ENCODE measurements at places on chromosomes 4 and X.

DNA sequence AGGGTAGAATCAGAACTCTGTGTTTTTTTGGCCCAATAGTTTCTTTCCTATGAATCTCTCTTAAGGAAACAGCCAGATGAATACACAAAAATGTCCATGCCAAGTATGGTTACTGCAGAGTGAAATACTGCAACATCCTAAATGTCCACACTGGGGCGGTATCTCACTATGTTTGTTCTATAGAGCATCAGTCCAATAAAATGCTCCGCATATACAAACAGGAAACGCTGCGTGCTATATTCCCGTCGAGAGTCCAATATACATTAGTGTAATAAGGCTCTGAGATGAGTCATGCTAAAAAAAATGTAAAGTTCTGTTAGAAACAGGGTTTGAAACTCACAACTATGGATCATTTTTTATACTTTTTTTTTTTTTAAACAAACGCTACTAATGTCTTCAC is 72.9 kb upstream of the ENOX2 start:
- DNase-seq = no peak

DNA sequence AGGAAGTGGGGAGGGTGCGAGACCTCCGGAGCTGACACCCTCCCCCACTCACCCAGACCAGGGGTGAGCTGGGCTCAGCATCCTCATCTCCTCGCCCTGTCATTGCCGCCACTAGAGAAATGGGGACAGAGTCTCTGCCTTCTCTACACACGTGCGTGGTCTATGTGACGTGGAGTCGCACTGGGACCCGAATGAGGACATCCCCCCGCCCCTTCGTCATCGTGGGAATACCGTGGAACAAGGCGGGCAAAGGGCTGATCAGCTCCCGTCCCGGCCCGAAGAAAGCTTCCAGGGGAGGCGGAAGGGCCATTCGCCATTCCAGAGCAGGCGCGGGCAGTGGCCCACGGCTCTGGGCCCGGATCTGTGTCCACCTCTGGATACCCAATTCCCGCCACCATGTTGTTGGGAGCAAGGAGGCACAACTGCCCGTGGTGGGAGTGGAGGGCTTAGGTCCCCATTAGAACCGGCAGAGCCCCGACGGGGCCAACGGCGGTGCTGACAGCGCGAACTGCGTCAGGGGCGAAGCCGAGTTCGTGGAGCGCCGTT is 12.0 kb downstream of the HMX1 start:
- DNase-seq = no peak

DNA sequence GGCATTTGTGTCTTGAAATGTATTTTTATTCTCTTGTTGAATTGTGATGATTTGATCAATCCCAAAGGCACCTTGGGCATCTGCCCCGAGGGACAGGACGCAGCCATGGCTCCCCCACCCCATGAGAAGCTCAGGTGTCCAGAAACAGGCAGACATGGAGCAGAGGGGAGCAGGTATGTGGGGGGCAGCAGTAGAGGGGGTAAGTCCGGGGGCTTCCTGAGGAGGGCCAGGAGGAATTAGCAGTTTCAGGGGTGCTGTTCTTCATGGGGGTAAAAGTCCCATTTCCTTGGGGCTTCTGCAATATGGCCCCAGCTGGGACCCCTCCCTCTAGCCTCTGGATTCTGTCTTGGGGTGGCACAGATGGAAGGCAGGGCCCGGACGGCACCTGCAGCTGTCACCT is 67.0 kb upstream of the HMX1 start:
- no peak for DNase-seq

DNA sequence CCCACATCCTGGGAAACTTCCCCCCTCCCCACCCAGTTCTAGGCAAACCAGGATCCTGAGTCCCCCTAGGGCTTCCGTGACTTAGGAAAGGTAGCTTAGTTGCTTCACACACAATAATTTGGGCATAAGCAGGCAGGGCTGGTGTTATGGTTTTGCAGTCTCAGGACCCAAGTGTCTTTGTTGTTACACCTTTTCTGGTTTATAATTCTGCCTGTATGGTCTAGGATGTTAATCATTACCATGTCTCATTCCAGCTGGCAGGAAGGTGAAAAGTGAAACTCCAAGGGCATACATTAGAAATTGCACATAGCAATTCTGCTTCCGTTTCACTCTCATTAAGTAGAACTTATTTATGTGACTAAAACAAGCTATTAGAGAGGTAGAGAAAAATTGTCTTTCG is 16.8 kb downstream of the UGT8 start:
- DNase-seq = no peak

- no peak for DNase-seq
These were observed 11.3 kb upstream of the SLC9B1 start for GRCh38 chr4:103030791-103031190.

GRCh38 chr4:53734584-53735353 is 143.5 kb upstream of the LNX1 start:
- DNase-seq = peak; percentile 59

- DNase-seq = no peak
These were observed 52.8 kb downstream of the APOO start for GRCh38 chrX:23854945-23855344.

GRCh38 chr4:22090661-22091351 is 142.2 kb upstream of the KCNIP4 start:
- no peak for DNase-seq

DNA sequence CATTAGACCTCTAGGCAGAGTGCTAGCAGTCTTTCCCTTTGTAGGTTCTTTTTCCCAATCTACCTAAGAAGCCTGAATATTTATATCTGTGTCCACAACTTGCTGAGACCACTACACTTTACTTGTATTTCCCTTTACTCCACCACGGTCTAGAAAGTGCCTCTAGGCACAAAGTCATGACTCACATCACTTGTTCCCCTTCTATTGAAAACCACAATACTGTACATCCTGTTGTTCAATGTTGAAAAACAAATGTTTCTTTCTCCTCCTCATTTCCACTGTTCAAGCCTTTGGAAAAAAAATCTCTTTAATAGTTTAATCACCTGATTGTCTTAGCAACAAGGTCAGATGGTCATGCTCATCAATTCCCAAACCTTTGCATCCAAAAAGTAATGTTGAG is 326.7 kb downstream of the GUCY2F start:
- DNase-seq = no peak

DNA sequence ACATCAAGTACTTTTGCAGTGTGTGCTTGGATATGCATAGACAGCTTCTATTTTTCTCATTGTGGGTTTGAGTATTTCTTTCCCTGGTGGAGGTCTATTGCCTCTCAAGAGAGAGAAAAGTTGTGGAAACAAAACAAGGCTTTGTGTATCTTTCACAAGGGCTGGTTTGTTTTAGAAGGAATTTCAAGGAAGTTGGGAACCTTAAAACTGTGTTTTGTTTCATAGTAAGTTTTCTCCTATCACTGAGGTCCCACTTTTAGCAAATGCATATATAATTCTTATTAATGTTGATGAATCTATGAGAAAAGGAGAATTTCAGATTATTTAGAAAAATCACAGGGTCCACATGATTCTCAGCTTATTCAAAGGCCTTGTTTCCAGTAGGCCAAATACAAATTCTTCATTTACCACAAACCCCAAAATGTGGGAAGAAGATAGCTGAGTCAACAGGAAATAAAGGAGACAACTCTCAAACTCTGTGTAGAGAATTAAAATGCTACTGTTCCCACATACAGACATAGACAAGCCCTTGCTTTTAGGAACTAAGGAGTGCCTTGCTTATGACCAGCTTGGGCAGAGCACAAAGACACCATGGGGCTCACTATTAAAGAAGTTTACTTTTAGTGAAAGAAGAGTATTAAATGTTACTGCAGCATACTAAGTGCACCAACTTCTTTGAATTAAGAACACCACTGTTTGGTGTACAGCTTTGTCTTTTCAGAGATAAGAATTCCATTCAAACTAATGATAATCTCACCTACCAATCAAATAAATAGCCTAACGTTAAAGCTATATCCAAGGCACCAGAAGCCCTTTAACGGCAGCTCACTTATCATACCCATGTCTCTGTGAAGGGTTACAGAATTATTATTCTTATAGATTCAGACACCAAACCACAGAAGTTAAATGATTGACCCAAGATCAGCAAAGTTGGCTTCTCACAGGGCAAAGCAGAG is 177.4 kb upstream of the LEF1 start:
- DNase-seq = no peak

- DNase-seq = no peak
These were observed 182.8 kb upstream of the MAP3K15 start for GRCh38 chrX:19698122-19698521.

- DNase-seq = no peak
These were observed 179.2 kb downstream of the SLC7A11 start for GRCh38 chr4:138062929-138063328.

- no peak for DNase-seq
These were observed 45.5 kb downstream of the PPP1R2C start for GRCh38 chrX:42732506-42732905.

DNA sequence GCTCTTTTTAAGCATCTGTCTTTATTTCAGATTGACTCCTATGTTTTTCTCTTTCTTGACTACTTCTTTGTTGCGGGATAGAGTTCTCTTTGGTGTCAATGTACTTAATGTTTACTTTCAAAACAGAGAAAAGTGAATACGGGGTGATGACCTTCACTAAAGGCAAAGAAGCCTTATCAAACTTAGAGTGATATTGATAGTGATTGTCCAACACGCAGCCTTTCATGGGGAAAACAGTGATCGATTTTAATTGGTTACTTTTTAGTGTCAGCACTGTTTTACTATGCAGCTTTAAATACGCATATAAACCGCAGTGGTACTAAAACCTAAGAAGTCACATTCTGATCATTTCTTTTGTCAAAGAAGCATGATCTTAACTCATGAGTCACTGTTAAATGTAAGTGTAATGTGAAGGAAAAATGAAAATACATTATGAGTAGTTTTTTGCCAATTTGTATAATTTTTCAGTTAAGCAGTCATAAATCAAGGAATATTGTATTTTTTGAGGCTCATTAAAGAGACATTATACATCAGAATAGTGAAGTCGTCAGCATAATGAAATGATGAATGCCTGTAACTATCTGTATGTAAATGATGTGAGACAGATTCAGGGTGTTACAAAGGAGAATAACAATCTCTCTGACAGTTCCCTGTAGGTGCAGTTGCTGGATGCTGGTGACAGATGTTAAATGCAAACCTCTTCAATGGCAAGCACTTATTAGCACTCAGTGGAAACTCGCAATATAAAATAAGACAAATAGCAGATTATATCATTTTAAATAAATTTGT is 2082.8 kb upstream of the TENM3 start:
- DNase-seq = no peak

DNA sequence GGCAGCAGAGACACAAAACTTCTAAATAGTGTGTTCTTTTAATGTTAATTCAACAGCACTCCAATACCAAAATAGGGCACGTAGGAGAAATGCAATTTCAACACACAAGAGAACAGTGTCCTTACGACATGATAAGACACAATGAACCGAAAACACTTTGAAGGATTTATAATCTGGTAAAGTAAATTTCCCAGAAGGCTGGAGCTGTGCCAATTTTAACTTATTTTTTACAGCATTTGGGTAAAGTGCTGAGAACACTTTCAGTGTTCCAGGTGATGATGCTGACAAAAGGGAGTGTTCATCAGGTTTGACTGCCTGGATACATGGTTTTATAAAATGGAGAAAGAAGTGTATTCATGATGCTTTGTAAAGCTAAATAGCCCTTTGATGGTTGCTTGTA is 76.5 kb downstream of the MAPK10 start:
- no peak for DNase-seq

DNA sequence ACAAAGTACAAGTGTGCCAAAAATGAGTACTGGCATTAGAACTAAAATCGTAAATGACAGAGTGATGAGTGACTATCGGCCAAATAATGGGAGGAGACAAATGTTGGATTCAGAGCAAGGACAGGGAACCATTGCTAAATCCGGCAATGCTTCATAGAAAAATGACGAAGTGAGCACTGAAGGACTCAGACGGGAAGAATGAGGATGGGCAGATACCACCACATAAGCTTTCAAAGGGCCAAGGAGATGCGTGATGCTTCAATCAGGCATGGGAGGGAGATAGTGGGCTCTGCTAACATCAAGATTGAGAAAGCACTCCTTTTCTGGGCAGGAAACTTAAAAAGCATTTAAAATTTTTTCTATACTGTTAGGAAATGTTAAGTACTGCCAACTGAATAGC is 21.6 kb downstream of the RBBP7 start:
- DNase-seq = no peak

DNA sequence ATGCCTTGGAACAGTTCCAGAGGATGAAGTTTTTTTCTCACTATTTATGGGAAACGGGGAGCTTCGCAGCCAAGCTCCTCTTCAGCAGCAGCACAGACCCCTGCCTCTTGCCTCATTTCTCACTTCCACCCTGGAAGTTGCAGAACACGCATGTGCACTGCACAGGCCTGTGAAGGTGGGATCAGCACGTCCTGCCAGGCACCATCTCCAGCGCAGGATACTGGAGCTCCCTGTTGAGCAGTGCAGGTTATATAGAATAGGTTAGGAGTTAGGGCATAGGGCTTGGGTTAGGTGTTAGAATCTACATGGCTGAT is 110.1 kb upstream of the CENPE start:
- no peak for DNase-seq

DNA sequence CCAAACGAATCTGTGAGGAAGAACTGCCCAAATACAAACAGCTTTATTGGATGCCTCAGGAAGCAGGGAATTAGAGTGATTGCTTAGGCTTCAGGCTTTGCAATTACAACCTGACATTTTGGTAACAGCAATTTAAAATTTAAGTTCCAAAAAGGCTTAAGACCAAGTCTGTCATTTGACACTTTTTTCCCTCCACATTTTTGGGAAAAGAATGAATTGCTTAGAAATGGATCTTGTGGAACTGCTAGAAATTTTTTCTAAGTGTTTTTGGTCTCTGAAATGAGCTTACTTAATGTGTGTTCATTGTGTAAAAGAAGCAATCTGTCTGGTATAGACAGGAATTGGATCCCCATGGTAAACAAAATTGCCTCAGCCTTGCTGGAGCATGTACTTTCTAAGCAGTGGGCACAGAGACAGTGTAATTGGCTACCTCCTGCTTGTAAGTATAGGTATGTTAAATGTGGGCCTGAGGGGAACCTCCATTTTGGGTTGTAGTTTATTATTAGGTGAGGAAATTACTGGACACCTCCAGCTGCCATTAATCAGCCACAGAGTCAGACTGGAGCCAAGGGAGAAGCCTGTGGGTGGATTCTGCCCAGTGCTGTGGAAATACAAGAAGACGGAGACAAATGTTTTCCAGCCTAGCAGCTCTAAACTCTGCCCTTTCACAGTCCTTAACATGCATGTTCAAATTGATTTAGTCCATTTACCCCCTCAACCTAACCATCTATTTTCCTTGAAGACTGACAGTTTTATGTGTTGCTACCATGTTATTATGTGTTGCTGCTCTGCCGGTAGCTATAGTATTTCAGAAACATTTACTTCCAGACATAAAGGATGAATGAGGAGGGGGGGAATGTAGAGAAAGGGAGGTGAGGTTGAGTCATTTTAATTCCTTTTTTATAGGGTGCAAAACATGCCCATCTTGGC is 473.0 kb downstream of the SPRY1 start:
- DNase-seq = no peak

GRCh38 chrX:554271-554670 is 76.3 kb upstream of the SHOX start:
- DNase-seq = no peak

- no peak for DNase-seq
These were observed 13.9 kb upstream of the GABRB1 start for GRCh38 chr4:47017494-47017893.

Data from HS-27A (cell line).